ENCODE measurements at places on chromosomes 2 and 18.

GRCh38 chr2:203461746-203462145, 73.4 kb downstream of the RAPH1 start:
- DNase-seq, result no peak

DNA sequence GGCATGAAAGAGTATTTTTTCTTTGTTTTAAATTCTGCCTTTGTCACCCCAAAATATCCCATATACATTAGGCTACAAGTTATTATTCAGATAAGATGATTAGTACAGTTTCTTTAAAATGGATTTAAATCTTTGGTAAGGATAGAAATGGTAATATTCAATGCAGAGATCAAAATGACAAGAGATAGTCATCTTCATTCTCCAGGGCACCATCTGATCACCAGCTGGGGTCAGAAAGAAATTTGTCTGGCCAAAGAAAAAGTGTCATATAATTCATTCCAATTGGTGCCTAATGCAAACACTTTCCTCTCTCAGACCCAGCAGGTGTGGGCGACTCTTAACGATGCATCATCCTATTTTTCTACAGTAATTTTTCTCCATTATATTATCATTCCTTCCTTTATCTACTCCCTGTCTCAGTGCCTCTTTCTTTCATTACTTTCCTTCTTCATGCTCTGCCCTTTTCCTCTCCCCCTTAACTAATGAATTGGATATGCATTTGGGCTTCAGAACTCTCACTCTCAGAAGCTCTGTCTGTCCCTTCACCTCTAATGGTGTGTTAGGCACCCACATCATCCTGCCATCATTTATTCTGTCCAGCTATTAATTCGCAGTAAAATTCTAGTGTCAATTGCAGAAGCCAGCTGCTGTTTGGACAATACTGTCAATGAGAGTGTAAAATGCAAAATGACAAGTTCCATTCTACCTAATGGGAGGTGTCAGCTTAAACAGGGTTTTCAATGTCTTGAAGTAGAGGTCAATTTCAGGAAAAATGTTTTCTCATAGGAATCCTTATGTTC, 570.5 kb downstream of the TDRD15 start:
- DNase-seq, result no peak

GRCh38 chr2:1848599-1848995, 104.3 kb upstream of the PXDN start:
- no peak for DNase-seq

DNA sequence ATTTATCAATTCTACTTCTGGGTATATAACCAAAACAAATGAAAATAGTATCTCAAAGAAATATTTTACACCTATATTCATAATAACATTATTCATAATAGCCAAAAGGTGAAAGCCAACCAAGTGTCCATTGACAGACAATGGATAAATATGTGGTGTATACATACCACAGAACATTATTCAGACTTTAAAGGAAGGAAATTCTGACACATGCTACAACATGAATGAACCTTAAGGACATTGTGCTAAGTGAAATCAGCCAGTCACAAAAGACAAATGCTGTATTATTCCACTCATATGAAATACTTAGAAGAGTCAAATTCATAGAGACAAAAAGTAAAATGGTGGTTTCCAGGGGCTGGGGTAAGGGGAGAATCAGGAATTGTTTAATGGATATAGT, 370.5 kb upstream of the CHAC2 start:
- no peak for DNase-seq

DNA sequence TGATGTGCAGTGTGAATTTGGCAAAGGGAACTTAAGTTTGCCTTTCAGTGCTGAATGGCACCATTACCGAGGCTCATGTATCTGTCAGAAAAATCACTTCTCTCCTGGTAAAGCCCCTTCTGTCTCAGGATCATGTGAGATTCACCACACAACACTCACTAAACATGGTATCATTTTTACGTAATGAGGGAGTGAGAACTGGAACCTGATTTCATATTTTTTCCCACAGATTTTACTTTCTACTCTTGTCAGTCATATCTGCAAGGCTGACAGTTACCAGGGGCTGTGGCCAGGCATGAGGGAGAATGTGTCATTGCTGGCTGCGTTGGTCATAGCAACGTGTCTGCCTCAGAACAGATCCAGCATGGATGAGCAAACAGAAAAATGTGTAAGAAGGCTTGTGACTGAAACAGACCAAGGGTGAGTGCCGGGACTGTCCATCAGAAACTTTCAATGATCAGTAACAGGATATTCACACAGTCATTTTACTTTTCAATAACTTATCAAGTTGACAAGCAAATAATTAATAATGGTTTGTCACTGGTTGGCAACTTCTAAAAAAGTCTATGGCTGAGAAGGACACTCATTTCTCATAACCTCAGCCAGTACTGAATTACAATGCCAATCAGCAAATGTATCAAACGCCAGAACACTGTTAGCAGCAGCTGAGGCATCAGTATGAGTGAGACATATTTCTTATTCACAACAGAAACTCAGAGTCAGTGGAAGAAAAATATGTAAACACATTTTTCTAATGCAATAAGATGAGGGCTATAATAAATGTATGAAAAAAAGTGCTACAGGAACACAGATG, 100.5 kb downstream of the CDC42EP3 start:
- no peak for DNase-seq

DNA sequence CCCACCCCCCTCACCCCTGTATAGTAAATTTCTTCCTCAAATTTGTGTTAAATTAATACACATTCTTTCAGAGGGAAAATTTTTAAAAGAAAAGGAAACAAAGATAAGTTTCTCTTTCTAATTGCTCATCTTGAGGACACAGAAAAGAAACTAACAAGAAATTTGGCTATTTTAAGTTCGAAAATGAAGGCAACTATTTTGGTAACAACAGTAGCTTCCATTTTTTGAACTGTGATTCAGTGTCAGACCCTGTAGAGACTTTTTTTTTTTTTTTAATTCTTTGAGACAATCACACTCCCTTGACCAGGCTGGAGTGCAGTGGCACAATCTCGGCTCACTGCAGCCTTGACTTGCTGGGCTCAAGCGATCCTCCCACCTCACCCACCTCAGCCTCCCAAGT, 194.9 kb downstream of the SS18 start:
- DNase-seq, result no peak

- peak; percentile 35 for DNase-seq
Observed at GRCh38 chr2:10487081-10487740, 39.1 kb upstream of the ODC1 start.

DNA sequence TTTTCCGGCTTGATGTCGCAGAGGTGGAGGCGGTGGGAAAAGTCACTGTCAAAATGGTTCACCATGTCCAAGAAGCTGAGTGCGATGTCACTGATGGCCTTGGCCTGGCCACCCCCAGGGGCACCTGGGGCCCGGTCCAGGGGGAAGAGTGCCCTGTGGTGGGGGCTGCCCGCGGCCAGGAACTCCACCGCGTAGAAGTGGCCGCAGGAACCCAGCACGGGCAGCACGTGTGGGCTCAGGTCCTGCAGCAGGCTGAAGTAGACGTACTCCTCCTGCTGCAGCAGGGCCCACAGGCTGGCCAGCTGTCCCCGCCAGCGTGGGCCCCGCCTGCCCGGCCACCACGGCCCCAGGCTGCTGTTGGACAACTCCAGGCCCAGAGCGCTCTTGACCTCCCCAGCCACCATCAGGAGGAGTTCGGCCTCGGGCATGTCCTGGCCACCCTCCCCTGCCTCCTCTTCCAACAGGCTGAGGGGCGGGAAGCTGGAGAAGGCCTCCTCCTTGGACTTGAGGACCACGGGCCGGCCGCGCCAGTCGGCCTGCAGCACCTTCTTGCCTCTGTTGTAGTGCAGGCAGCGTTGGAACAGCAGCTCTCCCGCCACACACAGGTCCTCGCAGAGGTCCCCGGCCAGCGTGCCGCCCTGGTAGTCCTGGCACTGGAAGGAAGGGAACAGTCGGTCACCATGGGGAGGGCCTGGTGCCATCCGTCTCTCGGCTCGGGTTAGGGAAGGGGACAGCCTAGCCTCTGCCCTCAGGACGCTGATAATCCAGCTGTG, 10.3 kb downstream of the DIPK1C start:
- DNase-seq, result no peak

DNA sequence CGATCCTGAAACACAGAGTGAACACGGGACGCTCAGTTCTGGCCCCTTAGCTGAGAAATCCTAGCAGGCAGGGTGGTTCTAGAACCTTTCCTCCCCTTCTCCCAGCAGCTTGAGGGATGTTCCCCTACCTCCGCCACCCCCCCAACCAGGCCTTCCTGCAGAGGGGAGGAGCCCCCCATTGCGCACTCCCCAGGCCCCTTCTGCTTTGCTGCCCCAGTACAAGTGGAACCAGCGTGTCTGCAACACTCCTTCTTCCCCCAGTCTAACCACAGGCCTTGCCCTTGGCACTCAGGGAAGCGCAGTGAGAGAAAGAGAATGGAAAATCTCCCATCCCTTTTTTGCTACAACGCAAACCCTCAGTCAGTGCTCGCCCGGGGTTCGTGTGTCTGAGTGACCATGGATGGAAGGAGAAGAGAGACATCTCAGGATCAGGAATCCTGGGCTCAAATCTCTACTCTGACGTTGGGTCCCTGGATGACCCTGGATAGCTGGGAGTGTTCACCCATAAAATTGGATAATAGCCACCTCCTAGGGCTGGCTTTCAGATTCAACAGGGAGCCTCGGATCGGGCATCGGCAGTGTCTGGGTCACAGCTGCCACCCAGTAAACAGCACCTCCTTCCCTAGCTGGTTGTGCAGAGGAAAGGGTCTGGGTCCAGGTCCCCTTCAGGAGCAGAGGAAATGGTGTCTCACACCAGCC, 3.7 kb downstream of the NPPC start:
- DNase-seq, result no peak

- no peak for DNase-seq
Observed at GRCh38 chr2:28071221-28071620, 180.7 kb downstream of the BABAM2 start.

- DNase-seq, result no peak
Observed at GRCh38 chr2:151258121-151258520, 3.5 kb downstream of the RBM43 start.

DNA sequence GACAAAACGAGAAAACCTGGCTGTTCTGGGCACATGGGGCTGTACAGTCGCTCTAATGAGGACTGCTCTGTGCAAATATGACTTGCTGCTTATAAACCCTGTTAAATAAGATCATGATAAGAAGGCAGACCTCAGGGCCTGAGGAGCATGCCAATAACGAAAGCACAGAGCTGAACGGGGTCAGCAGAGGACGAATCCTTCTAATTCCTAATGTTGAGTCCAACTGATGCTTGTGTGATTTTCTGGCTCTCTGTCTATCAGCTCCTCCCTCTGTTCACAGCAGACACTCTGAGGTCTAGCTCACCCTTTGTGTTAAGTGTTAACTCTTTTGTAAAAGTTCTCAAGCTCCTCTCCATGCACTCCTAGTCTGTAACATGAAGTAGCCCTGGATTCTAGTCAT, 167.2 kb upstream of the REV1 start:
- DNase-seq, result no peak

- DNase-seq, result no peak
Observed at GRCh38 chr2:206988884-206989283, 49.6 kb downstream of the CPO start.

- no peak for DNase-seq
Observed at GRCh38 chr2:100107906-100108647, 34.3 kb downstream of the AFF3 start.

DNA sequence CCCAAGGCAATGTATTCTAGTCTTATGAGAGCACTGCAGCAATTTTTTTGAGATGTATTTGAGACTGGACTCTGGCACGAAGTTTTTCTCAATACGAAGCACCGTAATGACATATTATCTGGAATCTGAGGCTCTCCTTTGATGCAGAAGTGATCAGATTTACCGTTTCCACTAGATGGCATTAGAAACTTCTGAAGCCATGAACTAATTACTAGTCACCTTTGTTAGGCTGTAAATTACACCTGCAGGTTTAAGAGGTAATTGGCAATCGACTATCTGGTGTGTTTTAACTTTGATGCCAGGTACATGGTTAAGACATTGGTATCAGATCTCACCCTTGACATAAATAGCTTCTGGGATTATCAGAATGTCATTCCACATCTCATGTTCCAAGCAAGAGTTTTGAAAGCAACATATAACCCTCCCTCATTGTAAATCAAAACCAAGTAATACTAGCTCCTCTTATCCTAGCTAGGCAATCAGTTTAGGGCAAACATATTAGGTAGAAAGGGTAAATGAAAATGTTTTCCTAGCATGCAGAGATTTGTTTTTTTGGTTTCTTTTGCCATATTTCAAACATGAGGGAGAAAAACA, 254.6 kb upstream of the SPRED2 start:
- DNase-seq, result no peak

DNA sequence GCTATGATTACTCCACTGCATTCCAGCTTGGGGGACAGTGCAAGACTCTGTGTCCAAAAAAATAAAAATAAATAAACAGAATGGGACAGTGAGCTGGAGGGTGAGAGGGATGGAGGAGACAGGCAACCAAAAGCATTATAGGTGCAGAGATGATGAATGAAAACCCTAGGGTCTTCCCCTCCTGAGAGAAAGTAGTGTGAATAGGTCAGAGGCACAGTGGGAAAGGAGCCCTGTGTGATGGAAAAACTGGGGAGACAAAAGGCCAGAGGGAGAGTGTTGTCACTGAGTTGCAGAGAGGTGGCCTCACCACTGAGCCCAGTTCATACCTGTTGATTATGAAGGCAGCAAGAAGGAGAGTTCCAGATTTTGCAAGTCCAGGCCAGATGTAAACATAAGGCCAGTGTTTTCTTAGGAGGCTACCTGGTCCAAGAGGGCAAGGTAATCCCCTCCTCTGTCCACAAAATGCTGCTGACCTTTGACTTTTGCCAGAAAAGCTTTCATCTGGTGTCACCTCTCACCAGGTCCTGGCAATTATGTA, 17.6 kb upstream of the AGFG1 start:
- DNase-seq, result no peak

DNA sequence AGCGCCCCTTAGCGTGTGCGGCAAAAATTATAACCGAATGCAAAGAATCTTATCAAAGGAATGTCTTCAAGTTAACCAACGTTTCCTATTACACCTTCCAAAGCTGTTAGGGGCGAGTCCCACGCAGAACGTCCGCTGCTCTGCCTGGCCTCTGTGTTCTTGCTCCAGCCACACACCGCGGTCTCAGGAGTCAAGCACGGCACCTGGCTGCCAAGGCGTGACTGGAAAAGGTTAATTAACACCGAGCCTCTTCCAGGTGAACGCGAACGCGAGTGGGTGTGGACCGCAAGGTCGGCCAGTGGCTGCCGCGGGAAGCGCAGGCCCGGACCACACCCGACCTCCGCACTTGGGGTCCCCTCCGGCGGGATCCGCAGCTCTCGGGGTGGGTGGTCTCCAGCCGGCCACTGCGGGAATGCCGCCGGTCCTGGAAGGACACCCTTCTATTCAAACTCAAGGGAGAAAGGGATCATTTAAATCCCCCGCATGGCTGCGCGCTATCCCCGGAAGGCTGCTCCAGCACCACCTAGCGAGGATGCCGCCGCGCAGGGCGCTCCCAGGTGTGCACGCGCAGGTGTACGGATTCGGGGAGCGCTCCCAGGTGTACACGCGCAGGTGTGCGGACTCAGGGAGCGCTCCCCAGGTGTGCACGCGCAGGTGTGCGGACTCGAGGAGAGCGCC, 830 bp downstream of the CYB5A start:
- peak; percentile 72 for DNase-seq

GRCh38 chr18:22170421-22171257, 1.2 kb downstream of the GATA6 start:
- DNase-seq, result peak; percentile 77
